Activated CD4-positive, alpha-beta T cell treated with anti-CD3 and anti-CD28 coated beads, Interleukin-2, amount 10 ng/mL, durations not matched to agents 24 days and 14 days (primary cell): ENCODE measurements at places on chromosomes 6 and 20.

- DNase-seq, result no peak
Observed at GRCh38 chr20:24462460-24463010, 6.9 kb upstream of the SYNDIG1 start.

DNA sequence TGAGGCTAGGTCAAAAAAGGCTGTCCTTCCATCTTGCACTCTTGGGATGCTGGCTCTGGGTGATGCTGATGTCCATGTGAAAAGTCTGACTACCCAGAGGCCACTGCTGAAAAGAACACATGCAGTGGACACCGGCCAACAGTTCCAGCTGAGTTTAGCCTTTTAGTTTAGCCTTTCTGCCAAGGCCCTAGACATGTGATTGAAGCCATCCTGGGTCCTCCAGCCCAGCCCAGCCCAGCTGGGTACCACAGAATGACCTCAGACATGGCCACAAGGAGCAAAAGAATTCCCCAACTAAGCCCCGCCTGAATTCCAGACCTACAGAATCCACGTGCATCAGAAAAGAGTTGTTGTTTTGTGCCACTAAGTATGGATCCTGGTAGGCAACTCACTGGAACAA is 17.4 kb downstream of the PIGT start:
- no peak for DNase-seq

DNA sequence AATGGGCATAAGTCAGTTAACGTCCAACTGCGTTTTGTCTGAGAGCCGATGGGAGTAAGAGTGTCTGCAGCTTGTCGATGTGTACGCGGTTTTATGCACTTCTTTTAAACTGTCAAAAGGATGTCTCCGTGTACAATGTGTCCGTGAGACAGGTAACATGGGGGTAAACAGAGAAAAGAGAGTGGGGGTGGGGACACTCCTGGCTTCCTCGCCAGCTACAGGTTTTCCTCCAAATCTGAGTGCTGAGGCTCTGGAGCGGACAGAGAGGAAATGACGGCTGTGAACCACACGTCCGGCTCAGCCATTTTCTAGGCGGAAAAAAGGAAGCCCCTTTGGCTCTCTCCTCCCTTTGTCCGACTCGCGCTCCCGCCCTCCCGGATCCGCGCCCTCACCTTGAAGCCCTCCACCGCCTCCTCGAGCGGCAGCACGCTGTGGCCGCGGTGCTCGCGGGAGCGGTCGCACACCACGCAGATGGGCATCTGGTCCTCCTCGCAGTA is 916 bp downstream of the TRIM27 start:
- peak; percentile 87 for DNase-seq

- DNase-seq, result no peak
Observed at GRCh38 chr20:34084227-34084923, 27.7 kb downstream of the EIF2S2 start.

GRCh38 chr20:53568351-53568750 is 25.3 kb downstream of the ZNF217 start:
- no peak for DNase-seq

DNA sequence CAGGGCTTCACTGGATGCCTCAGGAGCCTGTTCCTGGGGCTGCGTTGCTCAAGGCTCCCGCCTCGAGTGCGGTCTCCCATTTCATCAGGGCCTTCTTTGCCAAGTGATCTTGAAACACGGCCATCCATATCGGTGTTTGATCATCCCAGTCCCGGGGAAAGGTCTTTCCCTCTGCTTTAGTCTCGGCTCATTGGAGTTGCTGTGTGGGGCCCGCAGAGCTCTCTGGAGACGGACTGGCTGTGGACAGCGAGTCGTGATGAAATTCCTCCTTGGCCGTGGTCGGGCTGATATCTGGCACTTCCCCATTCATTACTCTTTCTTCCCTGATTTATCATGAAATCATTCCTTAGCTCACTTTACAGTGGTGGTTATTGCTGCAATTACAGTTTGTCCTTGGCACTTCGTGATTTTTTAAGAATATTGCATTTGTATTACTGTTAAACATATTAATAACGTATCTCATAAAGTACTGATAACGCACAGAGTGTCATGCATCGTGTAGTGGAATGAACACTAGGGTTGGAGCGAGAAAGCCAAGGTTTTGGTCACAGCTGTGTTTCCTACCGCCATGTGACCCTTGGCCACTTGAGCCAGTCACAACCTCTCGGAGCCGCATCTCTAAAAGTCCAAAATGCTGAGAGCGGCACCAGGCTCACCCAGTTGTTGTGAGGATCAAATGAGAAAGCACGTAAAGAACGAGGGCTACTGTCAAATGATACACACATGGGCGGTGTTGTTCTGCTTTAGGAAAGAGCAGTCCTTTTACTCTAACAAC is 71.8 kb downstream of the MTHFD1L start:
- DNase-seq, result no peak

DNA sequence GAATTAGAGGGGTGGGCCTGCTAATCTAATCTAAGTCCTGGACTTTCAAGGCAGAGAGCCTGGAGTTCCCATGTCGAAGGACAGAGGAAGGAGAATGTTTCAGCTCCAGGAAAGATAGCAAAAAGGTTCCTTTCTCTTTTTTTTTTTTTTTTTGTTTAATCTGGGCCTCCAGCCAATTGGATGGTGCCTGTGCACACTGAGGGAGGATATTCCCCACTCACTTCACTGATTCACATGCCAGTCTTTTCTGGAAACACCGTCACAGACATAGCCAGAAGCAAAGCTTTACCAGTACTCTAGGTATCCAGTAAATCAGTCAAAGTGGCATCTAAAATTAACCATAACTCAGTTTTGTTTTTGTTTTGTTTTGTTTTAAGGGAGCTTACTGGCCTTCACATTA is 721.1 kb downstream of the TENT5A start:
- DNase-seq, result no peak

DNA sequence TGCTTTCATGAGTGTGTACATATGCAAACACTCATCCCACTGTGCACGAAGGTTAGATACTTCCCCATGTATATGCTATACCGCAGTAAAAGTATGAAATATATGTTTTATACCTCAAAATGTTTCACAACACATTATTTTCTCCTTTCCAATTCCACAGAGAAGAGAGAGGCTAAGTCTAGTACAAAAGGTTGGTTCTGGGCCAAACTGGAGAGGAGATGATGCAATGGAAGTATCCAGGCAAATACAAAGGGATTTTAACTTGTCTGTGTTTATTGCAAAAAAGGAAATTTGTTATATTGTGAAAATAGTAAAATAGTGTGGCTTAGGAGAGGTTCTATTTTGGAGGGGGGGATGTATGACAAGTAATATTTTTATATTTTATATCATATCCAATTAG is 112.6 kb downstream of the PLCB1 start:
- no peak for DNase-seq

GRCh38 chr6:126383203-126383602 is 43.3 kb downstream of the CENPW start:
- DNase-seq, result no peak

DNA sequence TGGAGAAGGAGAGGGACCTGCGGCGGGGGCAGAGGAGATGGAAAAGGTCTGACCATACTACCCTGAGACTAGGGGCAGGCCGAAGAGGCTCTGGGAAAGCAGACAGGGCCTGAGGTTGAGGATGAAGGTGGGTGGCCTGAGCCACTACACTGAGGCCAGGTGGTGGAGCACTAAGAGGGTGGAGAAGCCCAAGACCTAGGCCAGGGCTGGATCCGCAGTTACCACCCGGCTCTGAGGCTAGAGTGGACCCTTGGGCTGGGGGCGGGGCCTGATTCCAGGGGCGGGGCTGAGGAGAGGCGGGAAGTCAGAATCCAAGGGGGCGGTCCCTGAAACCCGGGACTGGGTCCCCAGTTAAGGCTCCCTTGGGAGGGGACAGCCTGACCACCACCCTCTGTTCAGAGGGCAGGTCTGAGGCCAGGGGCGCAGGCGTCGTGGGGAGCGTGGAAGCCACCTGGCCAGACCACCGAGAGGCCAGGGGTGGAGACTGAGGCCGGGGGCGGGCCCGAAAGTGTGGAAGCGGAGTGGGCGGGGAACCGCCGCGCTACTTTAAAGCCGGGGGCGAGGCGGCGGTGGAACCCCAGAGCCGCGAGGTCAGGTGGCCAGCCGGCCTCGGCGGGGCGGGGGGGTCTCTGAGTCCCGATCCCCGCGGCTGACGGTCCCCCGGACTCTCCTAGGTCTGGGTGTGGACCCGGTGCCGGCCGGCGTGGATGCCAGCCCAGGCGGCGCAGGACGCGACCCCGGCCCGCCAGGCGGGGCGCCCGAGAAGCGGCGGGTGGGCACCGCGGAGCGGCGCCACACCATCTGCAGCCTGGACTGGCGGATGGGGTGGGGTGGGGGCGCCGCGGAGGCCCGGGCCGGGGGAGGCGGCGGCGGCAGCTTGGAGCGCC is 8.3 kb downstream of the CCM2L start:
- peak; percentile 82 for DNase-seq

DNA sequence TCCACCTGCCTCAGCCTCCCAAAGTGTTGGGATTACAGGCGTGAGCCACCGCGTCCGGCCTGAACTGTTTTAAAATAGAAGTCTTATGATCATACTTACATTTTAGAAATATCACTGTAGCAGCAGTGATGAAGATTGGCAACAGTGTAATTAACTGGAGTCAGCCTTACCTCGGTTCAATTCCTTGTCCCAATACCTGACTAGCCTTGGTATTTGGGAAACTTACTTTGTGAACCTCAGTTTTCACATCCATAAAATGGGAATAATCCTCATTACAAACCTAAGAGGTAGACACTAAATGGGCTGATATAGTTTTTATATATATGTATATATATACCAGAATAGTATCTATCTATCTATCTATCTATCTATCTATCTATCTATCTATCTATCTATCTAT is 19.3 kb downstream of the PHF20 start:
- DNase-seq, result no peak

DNA sequence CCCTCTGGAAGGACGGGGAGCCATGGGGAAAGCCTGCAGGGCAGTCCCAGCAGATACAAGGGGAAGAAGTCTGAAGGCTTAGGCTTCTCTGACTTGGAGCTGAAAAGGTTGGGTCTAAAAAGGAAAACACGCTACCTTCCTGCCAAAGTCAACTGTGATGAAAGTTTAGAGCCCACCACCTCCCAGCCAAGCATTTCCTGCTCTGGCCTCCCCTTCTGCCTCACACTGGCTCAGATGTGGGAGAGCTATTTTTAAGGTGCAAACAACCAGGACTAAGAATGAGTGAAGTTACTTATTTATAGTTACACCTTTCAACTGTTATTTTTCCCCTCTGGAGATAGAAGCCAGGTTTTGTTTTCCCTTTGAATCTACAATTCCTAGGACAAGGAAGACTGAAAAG is 21.2 kb downstream of the NEDD9 start:
- no peak for DNase-seq
